Activated naive CD8-positive, alpha-beta T cell treated with anti-CD3 and anti-CD28 coated beads, Interleukin-2, amount 50 U/mL, for 24 hours (primary cell): ENCODE measurements at places on chromosomes 16 and 17.

- DNase-seq, result no peak
These were observed 39.2 kb upstream of the MAF start for GRCh38 chr16:79639576-79640311.

- DNase-seq, result no peak
These were observed 4.9 kb downstream of the CSF3 start for GRCh38 chr17:40020146-40020545.

DNA sequence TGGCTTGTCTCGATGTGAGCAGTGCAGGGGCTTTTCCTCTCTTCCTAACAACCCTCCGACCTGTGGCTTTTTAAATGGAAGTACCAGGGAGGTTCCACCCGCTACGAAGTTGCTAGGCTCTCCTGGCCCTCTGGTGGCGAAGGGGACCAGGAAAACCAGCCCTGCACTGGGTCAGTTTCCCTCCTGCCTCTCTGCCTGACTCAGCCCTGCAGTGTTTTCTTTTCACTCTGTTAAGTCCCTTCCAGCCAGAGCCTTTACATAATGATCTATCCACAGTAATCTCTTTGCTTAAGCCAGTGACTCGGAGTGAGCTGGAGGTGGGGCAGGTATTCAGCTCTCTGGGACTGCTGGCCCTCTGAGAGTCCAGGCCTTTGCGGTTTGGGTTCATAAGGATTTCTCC, 331.3 kb upstream of the EEF2KMT start:
- DNase-seq, result no peak

GRCh38 chr17:7262935-7263800, 890 bp upstream of the CLDN7 start:
- no peak for DNase-seq

DNA sequence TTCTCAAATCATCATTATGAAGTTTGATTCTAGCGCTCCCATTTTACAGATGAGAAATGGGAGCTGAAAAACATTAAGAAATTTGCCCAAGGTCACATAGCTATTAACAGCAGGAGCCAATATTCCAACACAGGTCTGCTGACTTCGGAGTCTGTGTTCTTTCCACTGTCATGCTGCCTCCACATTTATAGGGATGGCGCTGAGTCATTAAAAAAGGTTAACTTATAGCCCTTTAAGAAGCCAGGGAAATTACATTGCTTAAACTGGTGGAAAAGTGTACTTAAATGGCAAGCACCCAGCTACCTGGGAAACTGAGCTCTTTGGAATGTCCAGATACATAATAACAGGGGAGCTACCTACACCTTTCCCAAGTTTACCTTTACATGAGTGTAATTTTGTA, 65.0 kb downstream of the TBX4 start:
- DNase-seq, result no peak

DNA sequence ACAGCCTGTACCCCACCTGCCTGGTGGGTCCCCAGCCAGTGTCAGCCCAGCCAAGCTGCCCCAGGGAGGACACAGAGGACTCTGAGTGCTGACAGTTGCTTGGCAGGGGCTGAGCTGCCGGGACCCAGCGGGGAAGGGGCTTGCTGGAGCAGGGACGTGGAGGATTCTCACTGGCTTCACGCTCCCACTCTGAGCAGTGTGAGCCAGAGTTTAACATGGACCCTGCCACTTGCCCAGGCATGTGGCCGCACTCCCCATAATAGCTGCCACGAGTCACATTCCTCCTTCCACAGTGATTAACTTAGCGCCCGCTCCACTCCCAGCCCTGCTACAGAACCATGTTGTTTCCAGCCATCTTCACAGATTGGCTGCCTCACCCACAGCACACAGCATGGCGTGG, 31.2 kb downstream of the SREBF1 start:
- no peak for DNase-seq

GRCh38 chr16:56912746-56913708, 18.9 kb upstream of the HERPUD1 start:
- no peak for DNase-seq

DNA sequence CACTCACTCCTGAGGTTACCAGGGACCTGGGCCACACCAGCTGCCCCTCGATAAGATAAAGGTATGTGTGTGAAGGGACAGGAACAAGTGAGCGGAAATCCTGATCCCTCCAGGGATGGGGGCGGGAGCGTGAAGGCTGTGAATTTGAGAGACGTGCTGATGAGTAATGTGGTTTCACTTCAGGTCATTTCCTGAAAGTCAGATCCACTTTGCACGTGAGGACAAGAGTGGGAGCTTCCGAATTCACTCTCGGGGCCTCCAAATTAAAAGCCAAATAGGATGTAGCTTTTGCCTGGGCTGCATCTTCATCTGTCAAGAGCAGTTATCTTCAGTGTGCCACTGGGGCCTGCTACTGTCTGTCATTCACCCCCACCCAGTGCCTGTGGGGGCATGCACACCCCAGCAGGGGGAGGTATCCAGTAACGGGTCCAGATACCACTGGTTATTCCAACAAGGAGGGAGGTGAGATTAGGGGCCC, 87.4 kb upstream of the LHX1 start:
- peak; percentile 58 for DNase-seq
